ENCODE measurements at places on chromosomes 11 and 22. TPM values are rescaled to one million over a fixed set of nuclear protein-coding genes. Genes with fewer than 3 reads are reported as not detected.

The CD6 gene
- total RNA-seq = 1.9 TPM

- H3K4me3 ChIP-seq = no peak overlapping the region
- H3K4me1 ChIP-seq = no peaks in the 10 kb centered on the region
- no peaks in the 10 kb centered on the region for H3K27me3 ChIP-seq
- no peak for DNase-seq
- H3K27ac ChIP-seq = no peak overlapping the region
These were observed 3.9 kb downstream of the MYEOV start for GRCh38 chr11:69297787-69298266.

DNA sequence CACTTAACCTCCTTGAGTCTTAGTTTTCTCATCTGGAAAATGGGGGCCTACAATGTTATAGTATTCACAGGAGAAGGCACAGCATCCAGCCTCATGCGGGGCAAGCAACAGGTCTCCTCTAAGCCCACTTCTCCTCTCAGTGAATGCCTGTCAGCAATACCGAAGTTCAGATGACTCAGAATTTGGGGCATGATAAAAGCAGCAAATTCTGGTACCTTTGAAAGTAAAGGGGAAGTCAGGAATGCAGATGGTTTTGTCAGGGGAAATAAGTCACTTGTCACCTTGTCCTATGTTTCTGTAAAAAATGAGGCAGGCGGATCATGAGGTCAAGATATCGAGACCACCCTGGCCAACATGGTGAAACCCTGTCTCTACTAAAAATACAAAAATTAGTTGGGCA, 350.2 kb downstream of the LARGE1 start:
- no peaks in the 10 kb centered on the region for H3K27me3 ChIP-seq
- H3K4me3 ChIP-seq = no peak overlapping the region
- DNase-seq = peak; percentile 17
- H3K36me3 ChIP-seq = no peaks in the 10 kb centered on the region
- H3K27ac ChIP-seq = peak overlapping the region; percentile 76

The MOGAT2 gene
- not detected for total RNA-seq

- H3K4me1 ChIP-seq = peaks cover 5% of the 10 kb centered on the region
- H3K27me3 ChIP-seq = no peaks in the 10 kb centered on the region
- no peak overlapping the region for H3K4me3 ChIP-seq
- no peak overlapping the region for H3K27ac ChIP-seq
- H3K36me3 ChIP-seq = no peaks in the 10 kb centered on the region
These were observed 81.4 kb downstream of the WNT7B start for GRCh38 chr22:45895436-45896152.

DNA sequence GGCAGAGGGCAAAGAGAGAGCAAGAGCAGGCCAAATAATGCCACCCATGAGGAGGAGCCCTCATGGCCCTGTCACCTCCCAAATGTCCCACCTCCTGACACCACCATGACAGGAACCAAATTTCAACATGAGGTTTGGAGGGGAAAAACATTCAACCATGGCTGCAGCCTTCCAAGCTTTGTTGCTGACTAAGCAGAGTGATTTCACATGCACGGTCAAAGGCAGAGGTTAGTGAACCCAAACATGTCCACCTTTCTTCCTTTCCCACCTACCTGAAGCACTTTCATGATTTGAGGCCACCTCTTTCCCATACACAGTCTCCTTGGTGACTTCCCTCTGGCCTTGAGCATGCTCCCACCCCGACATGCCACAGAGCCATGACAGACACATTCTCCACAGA, 89.7 kb downstream of the C11orf91 start:
- no peak overlapping the region for H3K27ac ChIP-seq
- DNase-seq = no peak
- H3K4me1 ChIP-seq = no peaks in the 10 kb centered on the region
- H3K27me3 ChIP-seq = no peaks in the 10 kb centered on the region
- no peak overlapping the region for H3K4me3 ChIP-seq
- H3K36me3 ChIP-seq = no peaks in the 10 kb centered on the region

GRCh38 chr22:43393132-43393843, 18.5 kb upstream of the MPPED1 start:
- DNase-seq = no peak
- no peak overlapping the region for H3K4me3 ChIP-seq
- no peaks in the 10 kb centered on the region for H3K4me1 ChIP-seq
- no peaks in the 10 kb centered on the region for H3K27me3 ChIP-seq
- H3K27ac ChIP-seq = no peak overlapping the region
- no peaks in the 10 kb centered on the region for H3K36me3 ChIP-seq

DNA sequence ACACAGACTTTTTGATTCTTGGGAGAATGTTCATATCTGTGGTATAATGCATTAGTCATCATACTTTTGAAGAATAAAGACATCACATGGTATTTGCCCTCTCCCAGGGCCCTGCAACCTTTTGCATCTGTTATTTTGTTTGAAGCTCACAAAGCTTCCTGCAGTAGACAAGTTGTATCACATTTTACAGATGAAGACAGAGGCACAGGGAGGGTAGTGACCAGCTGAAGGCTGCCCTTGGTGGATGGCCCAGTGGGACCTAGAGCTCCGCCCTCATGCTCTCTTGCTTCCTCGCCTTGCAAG, 66.4 kb downstream of the UBASH3B start:
- DNase-seq = no peak
- no peaks in the 10 kb centered on the region for H3K36me3 ChIP-seq
- no peak overlapping the region for H3K27ac ChIP-seq
- H3K27me3 ChIP-seq = no peaks in the 10 kb centered on the region
- H3K4me1 ChIP-seq = 0 out of 2 replicates have a peak, but pooled peaks cover 8% of the 10 kb centered on the region

DNA sequence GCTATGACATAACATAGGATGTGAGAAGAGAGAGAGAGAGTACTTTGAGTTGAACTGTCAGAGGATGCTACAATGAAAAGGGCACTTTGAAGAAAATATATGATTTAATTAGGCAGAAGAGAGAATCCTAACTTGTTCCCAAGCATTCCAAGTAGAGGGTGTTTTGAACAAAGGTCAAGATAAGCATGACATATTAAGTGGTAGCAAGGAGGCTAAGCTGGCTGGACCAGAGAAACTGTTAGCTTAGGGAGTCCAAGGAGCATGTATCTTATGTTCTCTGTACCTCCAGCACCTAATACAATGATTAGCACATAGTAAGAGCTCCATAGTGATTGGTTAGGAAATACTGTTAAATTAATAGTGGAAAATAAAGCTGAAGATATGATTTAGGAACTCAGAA, 479.6 kb downstream of the TMEM135 start:
- DNase-seq = no peak
- no peak overlapping the region for H3K27ac ChIP-seq
- H3K36me3 ChIP-seq = no peaks in the 10 kb centered on the region

DNA sequence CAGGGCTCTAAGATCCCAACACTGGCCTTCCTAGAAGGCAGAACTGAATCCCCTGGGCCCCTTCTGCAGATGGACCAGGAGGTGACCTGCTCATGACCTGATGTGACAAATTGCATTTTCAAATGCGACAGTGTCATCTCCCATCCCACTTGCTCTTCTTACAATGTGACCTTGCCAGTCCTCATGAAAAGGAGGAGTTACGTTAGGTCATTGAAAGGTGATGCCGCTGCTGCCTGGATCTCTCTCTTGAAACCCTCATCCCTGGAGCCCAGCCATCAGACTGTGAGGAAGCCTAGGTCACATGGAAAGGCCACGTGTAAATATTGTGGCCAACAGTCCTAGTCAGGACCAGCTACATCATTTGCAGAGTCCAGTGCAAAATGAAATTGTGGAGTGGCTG, 5.7 kb upstream of the C1QTNF4 start:
- H3K36me3 ChIP-seq = no peaks in the 10 kb centered on the region
- no peak for DNase-seq
- H3K27me3 ChIP-seq = peaks cover 12% of the 10 kb centered on the region
- no peak overlapping the region for H3K27ac ChIP-seq

DNA sequence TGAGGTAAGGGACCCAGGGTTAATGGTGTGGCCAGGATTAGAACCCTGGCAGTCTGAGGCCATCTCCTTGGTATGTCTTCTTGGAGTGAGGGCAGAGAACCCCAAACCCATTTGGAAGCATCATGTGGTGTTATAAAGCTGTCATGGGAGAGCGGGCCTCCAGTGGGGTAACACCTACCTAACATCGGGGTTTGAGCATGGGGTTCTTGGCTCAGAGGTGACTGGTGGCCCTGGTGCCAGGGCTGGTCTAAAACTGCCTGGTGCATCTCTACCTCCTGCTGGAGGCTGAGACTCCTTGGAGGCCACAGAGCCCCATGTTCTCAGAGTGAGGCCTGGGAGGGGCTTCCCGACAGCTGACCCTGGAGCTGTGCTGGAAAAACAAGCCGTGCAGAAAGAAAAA, 4.5 kb downstream of the PRDM11 start:
- H3K27ac ChIP-seq = no peak overlapping the region
- H3K36me3 ChIP-seq = no peaks in the 10 kb centered on the region
- no peaks in the 10 kb centered on the region for H3K27me3 ChIP-seq
- 0 out of 2 replicates have a peak, but pooled peaks cover 3% of the 10 kb centered on the region for H3K4me1 ChIP-seq

DNA sequence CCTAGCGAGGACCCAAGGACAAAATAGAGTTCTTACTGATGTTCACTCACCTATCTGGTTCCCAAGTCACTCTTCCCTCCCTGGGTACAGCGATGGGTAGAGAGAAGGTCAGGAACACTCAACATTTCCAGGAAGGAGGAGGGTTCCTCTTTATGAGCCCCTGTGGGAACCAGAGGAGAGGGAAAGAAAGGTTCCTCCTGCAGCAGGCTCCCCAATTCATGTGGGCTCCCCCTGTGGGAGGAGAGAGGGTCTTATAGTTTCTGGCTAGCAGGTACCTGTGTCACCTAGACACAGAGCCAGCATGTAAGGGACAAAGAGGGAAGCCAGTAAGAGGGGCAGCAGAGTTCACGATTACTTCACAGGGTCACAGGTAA, 93.5 kb downstream of the DBX1 start:
- no peak overlapping the region for H3K4me3 ChIP-seq
- peak; percentile 48 for DNase-seq
- no peaks in the 10 kb centered on the region for H3K27me3 ChIP-seq
- no peak overlapping the region for H3K27ac ChIP-seq

The FJX1 gene
- total RNA-seq = 18.4 TPM

DNA sequence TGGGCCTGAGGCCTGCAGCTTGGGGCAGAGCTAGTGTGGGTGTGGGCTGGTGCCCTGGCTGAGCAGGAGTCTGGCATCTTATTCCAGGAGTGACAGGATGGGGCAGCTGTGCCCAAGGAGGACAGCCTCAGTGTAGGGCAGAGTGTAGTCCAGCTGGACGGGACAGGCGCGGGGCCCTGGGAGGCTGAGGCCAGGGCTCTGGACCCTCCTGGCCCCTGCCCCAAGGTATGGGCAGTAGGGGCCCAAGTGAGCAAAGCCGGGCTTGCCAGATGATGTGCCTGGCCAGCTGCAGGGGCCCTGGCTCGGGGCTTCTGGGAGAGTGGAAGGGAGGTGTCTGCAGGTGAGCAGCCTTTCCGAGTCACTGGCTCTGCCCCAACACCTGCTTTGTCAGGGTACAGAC, 1190.9 kb downstream of the BRD1 start:
- no peak overlapping the region for H3K4me3 ChIP-seq
- H3K36me3 ChIP-seq = no peaks in the 10 kb centered on the region
- no peaks in the 10 kb centered on the region for H3K27me3 ChIP-seq

The HEPN1 gene
- not detected for total RNA-seq

DNA sequence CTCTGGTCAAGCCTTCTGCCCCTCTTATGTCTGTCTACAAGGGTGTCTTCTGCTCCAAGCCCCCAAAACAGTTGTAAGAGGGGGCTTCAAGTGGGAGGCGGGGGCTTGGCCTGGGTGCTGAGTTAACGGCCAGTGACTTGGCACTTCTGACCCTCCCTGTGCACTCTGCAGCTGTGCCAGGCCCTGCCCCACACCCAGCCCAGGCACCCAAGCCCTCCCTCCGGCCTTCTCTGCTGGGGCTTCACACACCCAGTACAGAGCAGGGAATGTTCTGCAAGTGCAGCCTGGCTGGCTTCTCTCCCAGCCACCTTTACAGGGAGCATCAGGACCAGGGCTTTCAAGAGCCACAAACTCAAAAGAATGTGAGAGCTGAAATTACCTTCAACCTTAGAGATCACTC, 3.8 kb downstream of the TMEM121B start:
- no peaks in the 10 kb centered on the region for H3K36me3 ChIP-seq
- no peak overlapping the region for H3K27ac ChIP-seq

DNA sequence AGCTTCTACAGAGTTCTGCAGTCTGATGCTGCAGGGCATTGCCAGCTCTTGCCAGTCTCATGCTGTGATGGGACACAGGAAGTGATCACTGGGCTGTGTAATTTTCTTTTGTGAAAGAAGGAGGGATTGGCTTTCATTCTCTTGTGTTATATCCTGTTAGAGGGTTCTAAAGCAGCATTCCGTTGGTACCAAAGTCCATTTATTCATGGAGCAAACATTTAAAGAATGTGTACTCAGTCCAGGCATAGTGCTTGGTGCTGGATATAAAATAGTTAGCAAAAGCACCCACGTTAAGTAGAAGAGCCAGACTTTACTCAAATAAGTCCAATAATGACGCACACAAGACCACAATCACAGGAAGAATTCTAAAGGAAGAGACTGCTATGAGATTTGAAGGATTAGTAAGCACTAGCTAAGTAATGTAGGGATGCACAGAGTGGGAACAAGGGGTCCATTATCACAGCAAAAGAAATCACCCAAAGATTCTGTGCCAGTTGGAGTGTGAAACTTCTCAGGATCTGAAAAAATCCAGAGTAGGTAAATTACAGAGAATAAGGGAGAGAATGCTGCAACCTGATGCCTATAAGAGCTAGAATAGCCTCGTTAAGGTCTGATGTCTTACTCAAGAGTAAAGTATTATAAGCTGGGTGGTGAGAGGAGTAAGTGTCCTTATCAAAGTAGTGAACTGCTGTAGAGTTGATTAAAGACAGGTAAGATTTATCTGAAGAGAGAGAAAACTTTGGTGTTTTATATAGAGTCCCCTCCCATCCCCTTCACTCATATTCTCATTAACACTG, 728.3 kb downstream of the METTL15 start:
- H3K36me3 ChIP-seq = no peaks in the 10 kb centered on the region
- peaks cover 48% of the 10 kb centered on the region for H3K4me1 ChIP-seq
- no peaks in the 10 kb centered on the region for H3K27me3 ChIP-seq
- no peak overlapping the region for H3K4me3 ChIP-seq
- no peak for DNase-seq
- H3K27ac ChIP-seq = no peak overlapping the region

The TYR gene
- total RNA-seq = not detected

GRCh38 chr11:100675115-100675650, 11.9 kb upstream of the ARHGAP42 start:
- H3K27ac ChIP-seq = no peak overlapping the region
- peaks cover 13% of the 10 kb centered on the region for H3K4me1 ChIP-seq
- H3K27me3 ChIP-seq = no peaks in the 10 kb centered on the region
- no peak for DNase-seq

- H3K27me3 ChIP-seq = no peaks in the 10 kb centered on the region
- no peak overlapping the region for H3K27ac ChIP-seq
- no peak overlapping the region for H3K4me3 ChIP-seq
- H3K4me1 ChIP-seq = peaks cover 7% of the 10 kb centered on the region
These were observed 10.0 kb downstream of the GATD1 start for GRCh38 chr11:767238-767637.

The SLC22A6 gene
- not detected for total RNA-seq

GRCh38 chr11:120197977-120198376, 12.9 kb upstream of the OAF start:
- H3K27me3 ChIP-seq = peaks cover 66% of the 10 kb centered on the region
- H3K27ac ChIP-seq = no peak overlapping the region
- DNase-seq = peak; percentile 46
- H3K4me3 ChIP-seq = peak overlapping the region; percentile 30
